ENCODE measurements at places on chromosomes 2 and 18.

- no peak for DNase-seq
Observed at GRCh38 chr2:118657466-118657865, 190.0 kb downstream of the EN1 start.

GRCh38 chr2:20411361-20411894 is 35.4 kb upstream of the RHOB start:
- peak; percentile 39 for DNase-seq

DNA sequence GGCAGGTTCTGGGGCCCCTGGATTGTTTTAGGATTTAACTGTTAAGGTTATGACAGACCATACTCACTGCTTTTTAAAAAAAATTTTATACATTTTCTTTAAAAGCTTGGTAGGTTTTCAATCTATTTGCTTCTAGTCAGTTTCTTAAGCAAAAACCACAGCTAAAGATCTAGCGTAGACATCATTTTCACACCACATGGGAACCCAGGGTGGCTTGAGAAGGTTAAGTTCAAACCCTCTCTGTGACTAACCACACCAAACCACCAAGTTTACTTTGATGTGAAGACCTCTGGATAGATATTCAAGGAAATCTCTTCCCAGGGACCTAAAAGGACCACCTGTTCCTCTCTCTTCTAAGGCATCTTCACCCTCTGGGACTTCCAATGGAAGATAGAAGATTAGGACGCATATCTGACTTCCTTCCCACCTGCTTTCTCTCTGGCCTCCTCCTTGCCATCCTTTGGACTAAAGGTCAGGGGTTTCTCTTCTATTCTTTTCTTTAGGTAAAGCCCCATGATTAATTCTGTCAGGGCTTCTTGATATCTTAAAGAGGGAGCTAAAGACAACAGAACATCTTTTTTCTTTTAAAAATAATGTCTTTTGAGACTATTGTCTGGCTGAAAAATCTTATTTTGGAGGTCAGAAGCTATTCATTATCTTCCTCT is 32.3 kb downstream of the FOSL2 start:
- no peak for DNase-seq

DNA sequence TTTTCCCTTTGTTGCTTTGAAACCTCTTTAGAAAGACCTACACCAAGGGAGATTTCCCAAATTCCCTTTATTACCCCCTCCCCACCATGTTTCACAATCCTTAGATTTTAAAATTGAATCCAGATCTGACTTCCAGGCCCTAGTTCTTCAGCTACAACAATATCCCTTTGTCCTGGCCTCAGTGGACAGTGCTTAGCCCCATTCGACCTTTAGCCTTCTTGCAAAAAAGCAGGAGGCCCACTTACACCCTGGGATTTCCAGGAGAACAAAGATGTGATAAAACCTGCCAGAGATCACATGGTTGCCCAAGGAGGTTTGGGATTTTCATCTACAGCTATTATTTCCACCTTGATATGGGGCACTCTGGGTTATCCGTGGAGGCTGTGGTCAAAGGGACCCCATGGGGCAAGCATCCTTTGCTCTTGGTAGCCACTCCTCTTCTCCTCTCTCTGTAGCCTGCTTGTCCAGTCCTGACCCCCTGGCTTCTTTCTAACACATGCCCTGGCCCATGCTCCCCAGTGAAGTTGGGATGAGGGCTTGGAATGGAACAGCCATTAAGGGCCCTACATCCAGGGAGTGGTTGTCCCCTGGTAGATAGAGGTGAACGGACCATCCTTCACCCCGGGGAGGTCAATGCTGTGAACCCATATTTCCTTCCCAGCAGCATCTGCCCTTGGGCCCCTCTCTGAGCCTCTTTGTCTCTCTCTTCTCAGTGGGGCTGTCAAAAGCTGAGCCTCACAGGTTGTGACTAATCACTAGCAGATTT is 267.4 kb downstream of the DYSF start:
- DNase-seq: no peak

GRCh38 chr2:108491848-108492247 is 42.4 kb upstream of the LIMS1 start:
- no peak for DNase-seq

DNA sequence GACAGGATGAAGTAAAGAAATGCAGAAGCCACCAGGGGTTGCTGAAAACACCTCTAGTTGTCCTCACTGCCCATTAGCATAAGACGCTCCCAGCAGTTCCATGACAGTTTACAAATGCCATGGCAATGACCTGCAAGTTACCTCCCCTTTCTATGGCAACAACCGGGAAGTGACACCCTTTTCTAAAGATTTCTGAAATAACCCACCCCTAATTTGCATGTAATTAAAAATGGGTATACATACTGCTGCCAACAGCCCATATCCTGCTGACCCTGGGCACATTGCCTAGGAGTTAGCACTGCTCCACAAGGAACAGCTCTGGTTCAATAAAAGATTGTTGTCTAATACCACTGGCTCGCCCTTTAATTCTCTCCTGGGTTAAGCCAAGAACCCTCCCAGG is 178.3 kb upstream of the LRATD1 start:
- no peak for DNase-seq

- no peak for DNase-seq
Observed at GRCh38 chr18:35106013-35106844, 65.0 kb downstream of the MAPRE2 start.

DNA sequence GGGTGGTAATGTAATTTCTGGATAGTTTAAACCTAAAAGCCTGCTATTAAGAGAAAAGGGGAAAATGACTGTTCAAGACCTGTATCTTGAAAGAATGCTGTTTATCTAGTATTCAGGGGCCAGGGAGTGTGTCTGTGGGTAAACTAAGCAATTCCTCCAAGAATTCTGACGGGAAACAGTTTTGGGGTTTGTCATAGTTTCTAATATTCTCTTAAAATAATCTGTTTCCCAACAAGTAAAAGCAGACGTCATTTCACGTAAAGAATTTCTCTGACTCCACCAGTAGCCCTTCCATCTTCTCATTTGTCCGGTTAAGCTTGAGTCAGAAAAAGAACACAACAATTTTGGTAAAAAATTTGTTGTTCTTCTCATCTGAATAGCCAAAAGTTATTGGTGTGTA is 232.1 kb upstream of the EPAS1 start:
- DNase-seq: no peak

DNA sequence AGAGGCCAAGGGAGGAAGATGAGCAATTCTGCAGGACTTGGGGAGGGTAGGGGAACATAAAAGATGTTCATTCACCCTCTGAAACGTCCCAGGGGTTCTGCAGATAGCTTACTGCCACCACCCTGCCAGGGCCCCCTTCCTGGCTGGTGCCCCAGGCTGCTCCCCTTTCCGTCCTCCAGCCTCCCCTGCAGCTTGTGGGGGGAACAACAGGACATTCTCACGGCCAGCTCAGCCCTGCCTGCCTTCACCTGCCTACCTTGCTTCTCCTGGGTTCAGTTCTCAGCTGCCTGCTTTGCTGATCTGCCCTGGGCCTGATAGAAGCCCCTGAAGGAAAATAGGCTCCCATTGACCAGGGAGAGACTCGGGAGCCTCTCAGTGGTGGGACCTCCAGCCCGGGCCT is 251.1 kb downstream of the CELF4 start:
- no peak for DNase-seq

DNA sequence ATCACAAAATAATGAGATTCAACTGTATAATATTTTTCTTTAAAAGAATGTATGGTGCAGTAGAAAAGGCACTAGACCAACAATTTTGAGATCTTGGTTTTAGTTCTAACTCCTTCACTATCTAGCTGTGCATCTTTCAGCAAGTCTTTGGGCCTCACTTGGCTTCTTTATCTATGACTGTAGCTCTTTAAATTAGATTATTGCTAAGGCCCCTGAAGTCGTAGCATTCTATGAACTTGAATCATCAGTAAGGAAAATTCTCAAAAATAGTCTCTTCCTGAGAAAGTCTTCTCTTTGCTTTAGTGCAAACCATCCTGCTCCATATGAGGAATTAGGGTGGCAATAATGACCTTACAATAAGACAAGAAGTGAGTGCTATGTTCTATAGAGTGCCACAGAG is 140.4 kb downstream of the FTCDNL1 start:
- no peak for DNase-seq

DNA sequence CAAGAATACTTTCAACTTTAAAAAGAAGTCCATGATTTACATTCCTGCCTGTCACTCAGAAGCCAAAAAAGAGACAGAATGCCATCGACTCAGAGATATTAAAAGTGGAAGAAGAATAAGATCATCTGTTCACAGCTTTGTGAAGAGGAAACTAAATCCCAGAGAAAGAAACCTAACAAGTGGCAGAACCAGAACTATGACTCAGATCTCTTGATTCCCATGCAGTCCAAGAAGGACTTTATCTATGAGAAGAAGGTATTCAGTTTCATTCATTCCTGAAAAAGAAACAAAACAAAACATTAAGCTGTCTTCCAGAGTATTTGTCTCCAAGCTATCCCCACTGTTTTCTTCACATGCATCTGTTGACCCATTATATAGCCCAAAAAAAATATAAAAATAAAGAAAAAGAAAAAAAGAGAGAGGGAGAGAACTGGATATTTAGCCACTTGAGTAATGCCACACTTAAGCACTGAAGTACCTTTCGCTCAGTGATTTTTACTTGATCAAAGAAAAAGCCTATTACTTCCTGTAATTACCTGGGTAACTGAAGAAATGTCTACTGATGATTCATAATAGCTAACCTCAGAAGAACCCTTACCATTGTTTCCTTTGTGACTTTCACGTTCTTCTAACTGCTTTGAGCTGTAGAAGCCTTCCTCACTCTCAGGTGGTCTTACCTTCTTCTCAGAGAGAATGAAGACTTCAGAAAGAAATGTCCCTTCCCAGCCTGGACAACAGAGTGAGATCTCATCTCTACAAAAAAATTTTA is 17.7 kb upstream of the AKAIN1 start:
- no peak for DNase-seq

GRCh38 chr2:112483042-112483473 is 1.1 kb downstream of the TTL start:
- DNase-seq: no peak

DNA sequence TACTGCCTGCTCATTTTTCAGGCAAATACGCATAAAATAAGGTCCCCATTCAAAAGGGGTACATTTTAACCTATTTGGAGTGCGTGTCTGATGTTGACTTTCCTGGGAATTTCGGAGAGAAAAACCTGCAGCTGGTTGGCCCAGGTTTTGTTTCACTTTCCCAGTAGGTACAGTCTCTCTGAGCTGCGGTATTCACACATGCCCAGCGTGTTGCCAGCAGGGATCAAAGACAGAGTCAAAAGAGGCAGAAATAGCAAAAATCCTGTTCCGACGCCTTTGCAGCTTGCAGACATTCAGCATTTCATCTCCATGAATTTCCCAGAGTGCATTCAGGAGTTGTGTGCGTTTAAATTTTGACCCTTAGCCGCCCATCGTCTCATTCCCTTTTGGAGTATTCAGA is 855.4 kb upstream of the CELF4 start:
- DNase-seq: no peak

DNA sequence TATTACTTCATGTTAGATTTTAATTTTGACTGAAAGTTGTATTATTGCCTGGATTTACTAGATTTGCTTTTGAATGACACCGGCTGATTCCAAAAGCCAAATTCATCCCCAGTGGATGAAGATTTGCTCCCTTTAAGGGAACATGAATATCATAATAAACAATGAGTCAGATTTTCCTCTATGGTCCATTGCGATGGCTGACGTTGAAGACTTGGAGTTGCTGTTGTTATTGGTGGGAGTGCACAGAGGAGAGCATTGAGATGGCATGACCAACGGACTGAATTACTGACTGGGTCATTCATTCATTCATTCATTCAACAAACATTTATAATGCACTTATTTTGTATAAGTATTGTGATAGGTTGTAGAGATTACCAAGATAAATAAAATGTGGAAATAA is 33.4 kb upstream of the LYPD1 start:
- DNase-seq: no peak

DNA sequence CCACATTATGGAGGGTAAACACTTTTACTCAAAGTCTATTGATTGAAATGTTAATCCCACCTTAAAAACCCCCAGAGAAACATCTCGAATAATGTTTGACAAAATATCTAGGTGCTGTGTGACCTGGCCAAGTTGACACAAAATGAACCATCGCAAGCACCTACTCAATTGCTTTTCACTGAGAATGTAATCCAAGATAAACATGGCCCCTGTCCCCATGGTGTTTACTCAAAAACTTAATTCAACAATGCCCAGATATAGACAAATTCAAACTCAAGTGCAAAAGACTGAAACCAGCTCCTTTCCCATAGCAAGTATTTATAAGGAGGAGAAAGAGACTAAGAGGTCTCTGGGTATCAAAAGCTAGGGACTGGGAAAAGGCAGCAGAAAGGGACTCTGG is 15.0 kb upstream of the ACMSD start:
- no peak for DNase-seq

- no peak for DNase-seq
Observed at GRCh38 chr2:156908825-156909224, 348.7 kb upstream of the GALNT5 start.

GRCh38 chr2:68060652-68061051 is 2.2 kb downstream of the C1D start:
- DNase-seq: no peak

DNA sequence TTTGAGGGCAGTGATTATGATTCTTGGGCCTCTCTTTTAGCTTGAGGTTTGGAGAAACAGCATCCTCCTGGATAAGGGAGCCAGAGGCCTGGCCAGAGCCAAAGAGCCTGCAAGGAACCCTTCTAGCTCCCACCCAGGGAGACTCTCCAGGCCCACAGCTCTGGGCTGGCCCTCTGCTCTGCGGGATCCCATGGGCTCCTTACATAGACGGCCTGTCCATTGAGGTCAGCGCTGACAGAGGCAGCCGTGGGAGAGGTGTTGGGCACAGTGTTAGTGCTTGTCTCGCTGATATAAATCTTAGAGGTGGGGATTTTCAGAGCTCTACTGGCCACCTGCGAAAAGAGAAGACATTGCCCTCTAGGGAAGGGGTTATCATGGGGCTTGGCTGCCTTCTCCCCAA is 67.2 kb downstream of the XDH start:
- DNase-seq: no peak

DNA sequence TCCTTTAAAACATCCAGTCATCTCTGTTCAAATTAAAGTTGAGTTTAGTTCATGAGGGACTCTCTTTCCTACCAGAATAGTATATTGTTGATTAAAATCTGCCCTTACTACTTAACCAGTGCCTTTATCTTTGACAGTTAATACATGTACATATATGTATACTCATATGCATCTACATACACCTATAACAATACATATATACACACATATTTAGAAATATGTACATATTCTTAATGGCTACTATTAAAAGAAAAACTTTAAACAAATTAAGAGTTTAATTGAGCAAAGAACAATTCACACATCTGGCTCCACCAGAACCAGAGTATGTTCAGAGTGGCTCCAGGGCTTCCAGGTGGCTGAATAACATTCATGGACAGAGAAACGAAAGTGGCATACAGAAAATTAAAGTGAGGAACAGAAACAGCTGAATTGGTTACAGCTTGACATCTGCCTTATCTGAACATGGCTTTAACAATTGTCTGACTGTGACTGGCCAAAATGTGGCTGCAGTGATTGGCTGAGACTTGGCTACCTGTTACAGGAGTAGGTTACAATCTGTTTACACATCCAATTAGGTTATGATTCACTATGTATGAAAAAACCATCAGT is 38.8 kb downstream of the ZNF519 start:
- no peak for DNase-seq

- DNase-seq: no peak
Observed at GRCh38 chr2:212730994-212731393, 192.4 kb upstream of the ERBB4 start.

- DNase-seq: no peak
Observed at GRCh38 chr2:65539633-65540032, 107.2 kb upstream of the SPRED2 start.

GRCh38 chr2:28598484-28598883 is 102.6 kb downstream of the PLB1 start:
- no peak for DNase-seq

- no peak for DNase-seq
Observed at GRCh38 chr18:45894818-45895217, 69.3 kb downstream of the SIGLEC15 start.

GRCh38 chr2:221958224-221958623 is 340.6 kb downstream of the PAX3 start:
- no peak for DNase-seq

Data from stimulated activated CD4-positive, alpha-beta T cell treated with anti-CD3 and anti-CD28 coated beads, TNF-alpha, amount 100 ng/mL, for 24 hours (primary cell).